CD4-positive, alpha-beta T cell treated with Interleukin-17A for 4 hours (primary cell): ENCODE measurements at places on chromosomes 5 and 9.

- DNase-seq: no peak
Measured at GRCh38 chr5:132763181-132764036, 13.6 kb downstream of the SEPTIN8 start.

GRCh38 chr9:109064963-109065702, 51.8 kb upstream of the CTNNAL1 start:
- no peak for DNase-seq

GRCh38 chr9:92527832-92528521, 7.8 kb downstream of the ECM2 start:
- DNase-seq: no peak

DNA sequence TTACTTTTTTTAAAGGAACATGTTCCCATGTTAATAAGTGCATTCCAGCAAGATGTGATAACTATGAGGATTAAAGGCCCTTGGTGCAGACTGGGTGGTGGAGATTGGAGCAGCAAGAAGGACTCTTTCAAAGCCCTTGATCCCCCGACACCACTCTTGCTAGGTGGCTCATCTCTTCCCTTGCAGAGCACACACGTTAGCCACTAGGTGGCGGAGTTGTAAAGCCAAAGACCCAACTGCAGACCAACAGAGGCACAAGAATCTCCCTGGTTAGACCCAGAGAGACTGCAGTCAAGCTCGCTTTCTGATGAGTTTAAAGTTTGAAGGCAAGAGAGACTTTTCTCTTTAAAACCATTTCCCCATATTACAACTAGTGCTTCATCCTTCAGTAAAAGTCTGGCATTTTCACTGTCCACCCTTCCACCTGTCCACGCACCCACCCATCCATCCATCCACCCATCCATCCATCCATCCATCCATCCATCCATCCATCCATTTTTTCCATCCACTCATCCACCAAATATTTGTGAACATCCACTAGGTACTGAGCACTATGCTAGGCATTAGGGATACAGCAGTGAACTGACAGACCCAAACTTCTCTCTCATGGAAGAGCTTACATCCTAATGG, 226.9 kb downstream of the MSX2 start:
- peak; percentile 58 for DNase-seq

DNA sequence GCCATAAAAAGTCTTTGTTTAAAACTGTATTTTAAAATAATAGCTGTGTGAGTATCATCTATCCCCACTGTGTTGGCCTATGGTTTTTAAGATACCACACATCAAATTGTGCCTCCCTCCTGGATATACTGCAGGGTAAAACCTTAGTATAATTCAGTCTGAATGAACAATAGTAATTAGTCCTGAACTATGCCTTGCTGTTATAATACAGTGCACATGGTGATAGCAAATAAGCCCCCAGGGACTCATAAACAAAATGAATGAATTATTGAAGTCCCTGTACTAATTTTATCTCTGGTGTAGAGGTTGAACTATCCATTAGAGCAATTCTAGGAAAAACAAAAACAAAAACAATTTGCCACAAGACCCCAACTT, 142.7 kb upstream of the ADAMTSL1 start:
- DNase-seq: no peak

GRCh38 chr9:2192356-2192979, 177.3 kb downstream of the SMARCA2 start:
- DNase-seq: no peak

- DNase-seq: no peak
Measured at GRCh38 chr9:110124439-110124838, 83.5 kb downstream of the C9orf152 start.

GRCh38 chr5:132641241-132641723, 16.7 kb upstream of the IL13 start:
- no peak for DNase-seq

DNA sequence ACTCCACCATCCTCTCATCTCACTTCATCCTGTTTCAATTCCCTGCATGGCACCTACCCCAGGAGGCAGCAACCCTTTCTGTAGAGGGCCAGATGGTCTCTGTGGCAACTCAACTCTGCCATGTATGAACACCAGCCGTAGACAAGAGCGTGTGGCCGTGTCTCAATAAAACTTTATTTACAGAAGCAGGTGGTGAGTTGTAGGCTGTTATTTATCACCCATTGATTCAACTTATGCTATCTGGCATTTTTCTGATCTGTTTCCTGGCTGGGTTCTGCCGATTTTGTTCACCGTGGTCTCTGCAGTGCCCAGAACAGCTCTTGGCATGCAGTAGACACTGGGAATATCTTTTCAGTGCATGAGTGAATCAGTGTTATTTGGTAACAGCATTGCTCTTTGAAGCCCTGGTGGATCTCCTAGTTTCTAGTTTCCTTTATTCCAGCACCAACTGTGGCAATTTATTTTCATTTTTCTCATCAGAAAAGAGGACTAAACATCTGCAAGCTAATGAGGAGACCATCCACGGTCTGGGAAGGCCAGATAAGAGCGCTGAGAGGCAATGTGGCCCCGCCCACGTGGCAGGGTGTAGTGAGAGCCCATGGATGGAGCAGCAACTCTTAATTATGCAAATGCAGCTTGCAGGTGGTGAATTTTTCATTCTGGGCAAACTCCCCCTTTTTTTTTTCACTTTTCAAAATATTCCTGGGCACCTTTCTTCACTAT, 77.9 kb downstream of the CTSL start:
- no peak for DNase-seq

GRCh38 chr5:168881427-168882149, 302.4 kb upstream of the PANK3 start:
- DNase-seq: no peak

DNA sequence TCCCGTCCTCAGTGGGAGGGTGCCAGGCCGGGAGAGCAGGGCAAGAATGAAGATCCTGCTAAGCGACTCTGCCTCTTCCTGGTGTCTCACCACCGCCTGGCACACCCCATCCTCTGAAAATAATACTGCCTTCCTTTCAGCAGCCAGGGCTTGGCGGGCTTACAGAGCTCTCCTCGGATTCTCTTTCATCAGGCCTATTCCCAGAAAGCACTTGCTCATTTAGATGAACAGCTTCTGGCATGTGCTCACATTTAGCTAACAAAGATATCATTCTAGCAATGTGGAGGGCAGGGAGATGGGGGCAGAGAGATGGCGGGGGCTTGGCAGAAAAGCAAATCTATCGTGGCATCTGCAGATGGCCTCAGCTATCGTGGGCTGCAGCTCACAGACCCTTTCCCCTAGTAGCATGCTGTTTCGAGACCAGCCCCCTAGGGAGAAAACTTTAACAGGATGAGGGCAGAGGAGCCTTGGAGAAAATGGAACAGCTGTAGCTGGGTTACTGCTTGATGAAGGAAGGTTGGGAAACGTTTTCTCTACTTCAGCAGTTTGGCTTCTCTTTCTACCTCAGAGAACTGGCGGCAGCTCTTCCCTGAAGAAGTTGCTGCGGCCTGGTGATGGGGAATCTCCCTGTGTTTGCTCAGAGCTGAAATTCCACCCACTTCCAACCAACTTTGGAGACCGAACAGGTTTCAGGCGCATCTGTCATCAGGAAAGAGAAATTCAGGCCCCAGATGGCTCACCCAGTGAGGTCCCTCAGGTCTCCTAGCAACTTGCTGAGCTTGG, 102.1 kb downstream of the TMEM174 start:
- no peak for DNase-seq

DNA sequence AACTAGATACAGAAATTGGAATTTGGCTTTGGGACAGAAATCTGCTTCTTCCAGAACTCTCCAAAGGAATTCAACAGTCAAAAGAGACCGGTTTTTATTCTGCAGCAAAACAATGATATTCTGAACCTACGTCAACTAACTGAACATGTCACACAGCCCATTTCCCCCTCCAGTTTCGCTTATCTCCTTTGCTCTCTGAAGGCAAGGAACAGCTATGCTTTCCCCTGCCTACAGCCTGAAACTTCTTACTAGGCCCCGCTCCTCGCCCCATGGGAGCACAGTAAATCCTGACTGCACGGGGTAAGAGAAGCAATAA, 488 bp downstream of the SKIC3 start:
- no peak for DNase-seq

DNA sequence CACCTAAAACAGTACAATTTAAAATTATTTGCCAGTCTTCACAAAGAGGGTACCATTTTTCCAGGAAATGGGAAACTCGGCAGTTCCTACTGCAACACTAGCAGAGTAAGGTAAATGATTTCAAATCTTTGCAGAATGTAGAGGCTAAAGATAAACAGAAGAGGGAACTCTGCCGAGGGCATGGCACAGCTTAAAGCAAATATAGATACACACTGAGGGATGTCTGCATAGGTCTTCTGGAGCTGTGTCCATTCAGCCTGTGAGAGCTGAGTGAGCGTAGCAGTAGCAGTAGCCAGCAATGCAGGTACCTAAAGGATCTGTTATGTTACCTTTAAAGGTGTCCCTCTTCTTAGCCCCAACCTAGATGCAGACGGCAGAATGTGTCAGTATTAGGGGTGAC, 17.5 kb downstream of the CDKL3 start:
- no peak for DNase-seq

- no peak for DNase-seq
Measured at GRCh38 chr9:104494808-104495207, 9.3 kb upstream of the OR13F1 start.
